ENCODE measurements at places on chromosomes 3 and 15.
A peak's percentile ranks its signal among the peaks of the same experiment; 100 is the strongest.

DNA sequence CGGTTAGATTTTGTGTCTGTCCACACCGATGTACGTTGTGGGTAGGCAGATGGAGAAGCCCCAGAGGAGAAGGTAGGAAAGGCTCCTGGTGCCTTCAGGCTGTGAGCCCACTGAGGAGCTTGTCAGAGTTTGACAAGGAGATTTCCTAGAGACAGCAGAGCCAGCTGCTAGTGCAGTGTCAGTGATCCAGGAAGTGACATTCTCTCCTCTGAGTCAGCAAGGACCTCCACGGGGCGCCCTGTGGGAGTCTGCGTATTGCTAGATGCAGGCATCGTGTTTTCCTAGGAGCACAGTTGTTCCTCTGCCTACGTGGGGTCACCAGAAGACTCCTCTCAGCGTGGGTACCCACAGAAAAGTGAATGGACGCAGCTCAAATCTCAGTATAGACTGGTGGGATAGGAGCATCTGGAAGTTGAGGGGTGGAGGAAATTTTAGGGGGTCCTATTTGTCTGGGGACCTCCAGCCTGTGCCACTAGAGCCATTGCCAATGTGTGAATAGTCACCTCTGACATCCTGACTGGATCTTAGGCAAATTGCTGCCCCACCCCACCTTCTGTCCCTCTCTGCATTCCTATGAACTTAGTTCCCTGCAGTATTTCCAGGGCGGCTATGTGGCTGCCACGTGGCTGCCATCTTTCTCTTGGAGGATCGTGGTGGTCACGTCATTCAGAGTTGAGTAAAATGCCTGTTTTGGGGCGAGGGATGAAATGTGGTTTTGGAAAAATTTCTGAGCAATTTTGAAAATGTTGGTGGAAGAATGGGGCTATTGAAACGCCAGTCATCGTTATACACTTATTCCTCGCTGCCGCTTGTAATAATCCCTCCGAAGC, 84.8 kb upstream of the KLHL25 start:
- DNase-seq = no peak

- no peak for DNase-seq
Observed at GRCh38 chr15:61731099-61731498, 329.1 kb downstream of the VPS13C start.

DNA sequence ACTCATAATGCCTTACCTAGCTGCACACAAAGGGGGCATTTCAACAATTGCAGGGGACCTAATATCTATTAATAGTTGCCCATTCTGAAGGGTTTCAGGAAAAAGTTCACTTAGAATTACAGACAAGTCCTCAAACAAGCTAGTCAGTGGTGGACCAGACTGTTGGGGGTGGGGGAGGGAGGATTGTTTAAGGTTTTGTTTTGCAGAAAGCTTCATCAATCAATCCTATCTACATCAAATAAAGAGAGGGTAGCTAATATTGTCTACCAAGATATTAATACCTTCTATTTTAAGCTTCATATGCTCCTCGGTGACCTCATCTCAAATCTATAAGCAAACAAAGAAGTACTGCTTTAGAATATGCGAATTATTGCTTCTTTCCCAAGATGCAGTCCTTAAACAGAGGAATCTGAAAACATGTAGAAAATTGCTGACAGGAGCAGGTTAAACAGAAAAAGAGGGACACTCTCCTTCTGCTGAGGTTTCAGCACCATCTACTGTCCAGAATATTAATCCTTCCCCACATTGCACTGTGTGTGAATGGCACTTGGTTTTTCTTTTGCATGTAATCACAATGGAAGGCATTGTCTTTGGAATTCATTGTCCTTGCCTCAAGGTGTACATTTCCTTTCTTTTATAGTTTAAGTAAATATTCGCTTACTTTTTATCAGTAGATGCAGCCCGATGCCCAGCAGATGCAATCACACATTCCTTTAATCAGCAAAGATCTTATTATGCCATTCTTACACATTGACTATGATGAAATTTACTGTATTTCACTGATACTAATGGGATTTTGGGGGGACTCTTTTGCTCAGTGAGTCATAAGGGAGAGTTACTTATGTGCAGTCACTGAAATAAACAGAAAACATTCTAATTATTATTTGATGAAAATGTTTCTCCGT, 94.7 kb downstream of the IL5RA start:
- DNase-seq = no peak

GRCh38 chr15:31345606-31346366, 19.2 kb downstream of the KLF13 start:
- peak; percentile 47 for DNase-seq

DNA sequence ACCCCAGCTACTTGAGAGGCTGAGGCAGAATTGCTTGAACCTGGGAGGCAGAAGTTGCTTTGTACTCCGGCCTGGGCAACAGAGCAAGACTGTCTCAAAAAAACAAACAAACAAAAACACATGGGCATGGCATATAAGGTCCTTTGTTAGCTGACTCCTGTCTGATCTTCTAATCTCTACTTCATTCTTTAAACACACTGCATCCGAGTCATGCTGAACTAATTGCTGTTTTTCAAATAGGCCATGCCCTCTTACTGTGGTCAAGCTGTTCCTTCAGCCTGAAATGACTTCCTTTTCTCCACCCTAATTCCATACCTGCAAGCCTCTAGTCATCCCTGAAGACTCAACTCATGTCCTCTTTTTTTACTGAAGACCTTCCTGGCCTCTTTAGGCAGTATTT, 22.3 kb upstream of the SLMAP start:
- no peak for DNase-seq

- no peak for DNase-seq
Observed at GRCh38 chr15:82051664-82052063, 5.8 kb upstream of the MEX3B start.

- DNase-seq = no peak
Observed at GRCh38 chr3:16430717-16431630, 82.5 kb downstream of the RFTN1 start.

DNA sequence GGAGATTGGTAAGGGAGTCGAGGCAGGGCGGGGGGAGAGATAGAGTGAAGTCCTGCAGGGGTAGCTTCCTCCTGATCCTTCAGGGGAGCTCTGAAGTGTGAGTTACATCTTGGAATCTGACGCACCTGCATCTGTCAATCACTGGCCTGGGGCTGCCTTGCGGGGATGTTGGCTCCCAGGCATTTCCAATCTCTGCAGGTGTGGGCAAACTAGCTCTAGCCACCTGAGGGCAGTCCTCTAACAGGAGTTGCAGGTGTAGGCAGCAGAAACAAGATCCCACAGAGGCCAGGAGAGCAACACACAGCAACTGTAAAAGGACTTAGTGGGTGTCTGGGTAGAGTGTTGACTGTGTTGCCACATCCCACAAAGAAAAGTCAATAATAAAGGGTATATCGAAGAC, 63.6 kb downstream of the ZNF621 start:
- DNase-seq = no peak

DNA sequence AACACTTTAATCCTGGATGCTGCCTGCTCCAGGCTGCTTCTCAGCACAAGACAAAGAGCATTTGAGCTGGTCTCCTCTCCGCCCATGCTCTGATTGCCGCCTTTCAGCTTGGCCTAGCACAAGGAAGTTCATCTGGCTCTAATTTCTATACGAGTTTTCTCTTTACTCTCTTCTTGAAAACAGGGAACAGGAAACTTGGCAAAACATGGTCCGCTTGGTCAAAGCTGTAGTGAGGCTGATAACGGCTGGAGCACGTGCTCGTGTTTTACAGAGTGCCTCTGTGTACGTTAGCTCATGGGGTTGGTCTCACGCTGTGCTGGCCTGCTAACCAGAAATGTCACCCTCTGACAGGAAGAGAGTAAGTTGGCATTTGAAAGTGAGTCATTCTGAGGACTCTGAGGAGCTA, 19.2 kb downstream of the RARRES1 start:
- no peak for DNase-seq

- DNase-seq = no peak
Observed at GRCh38 chr3:18670759-18671158, 245.6 kb upstream of the SATB1 start.

DNA sequence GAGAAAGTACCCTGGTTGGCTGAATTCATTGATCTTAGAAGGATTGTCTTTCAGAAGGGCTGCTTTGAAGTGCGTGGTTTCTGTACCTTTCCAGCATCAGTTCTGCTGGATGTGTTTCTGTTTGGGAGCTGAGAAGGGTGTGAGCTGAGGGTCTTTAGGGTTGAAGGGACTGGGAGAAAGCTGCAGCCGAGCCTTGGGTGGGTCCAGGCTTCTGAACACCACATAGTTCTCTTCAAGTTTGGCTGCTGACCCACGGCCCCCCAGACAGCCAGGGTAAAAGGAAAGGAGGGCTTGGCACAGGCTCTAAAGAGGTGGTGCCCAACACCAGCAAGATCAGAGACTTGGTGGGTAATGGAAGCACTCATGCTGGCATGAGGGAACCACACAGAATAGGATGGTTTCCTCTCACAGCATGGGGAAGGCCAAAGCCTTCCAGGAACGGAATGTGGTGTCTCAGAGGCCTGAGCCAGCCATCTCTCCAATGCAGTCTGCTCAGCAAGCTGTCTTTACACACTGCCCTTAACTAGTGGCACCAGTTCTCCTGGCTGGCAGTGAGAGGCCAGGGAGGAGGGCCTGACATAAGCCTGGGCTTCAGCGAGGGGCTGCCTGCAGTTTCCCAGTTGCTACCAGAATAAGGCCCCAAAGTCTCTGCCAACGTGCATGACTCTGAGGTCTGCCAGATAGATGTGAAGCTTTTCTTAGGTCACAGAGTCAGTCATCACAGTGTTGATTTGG, 239.0 kb upstream of the TRIM42 start:
- DNase-seq = no peak

GRCh38 chr3:28586325-28586724, 237.7 kb upstream of the AZI2 start:
- no peak for DNase-seq

- DNase-seq = no peak
Observed at GRCh38 chr3:150050510-150050909, 79.8 kb upstream of the PFN2 start.

- DNase-seq = no peak
Observed at GRCh38 chr15:81893182-81893835, 152.5 kb downstream of the MEX3B start.

DNA sequence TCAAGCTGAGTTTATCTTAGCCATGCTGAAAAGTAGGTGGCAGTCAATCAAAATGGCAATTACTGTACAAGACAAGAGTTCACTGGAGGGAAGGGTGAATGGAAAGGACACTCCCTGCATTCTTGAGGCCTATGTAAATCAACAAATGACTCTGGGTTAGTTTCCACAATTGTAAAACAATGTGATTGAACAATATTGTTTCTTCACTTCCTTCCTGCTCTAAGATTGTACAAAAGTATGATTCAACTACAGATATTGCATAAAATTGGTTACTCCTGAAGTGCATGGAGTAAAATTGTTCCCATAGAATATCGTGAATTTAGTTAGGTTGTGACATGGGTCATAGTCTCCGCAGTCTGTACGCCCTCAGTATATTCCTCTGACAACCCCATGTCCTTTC, 277.6 kb downstream of the LPP start:
- DNase-seq = no peak

DNA sequence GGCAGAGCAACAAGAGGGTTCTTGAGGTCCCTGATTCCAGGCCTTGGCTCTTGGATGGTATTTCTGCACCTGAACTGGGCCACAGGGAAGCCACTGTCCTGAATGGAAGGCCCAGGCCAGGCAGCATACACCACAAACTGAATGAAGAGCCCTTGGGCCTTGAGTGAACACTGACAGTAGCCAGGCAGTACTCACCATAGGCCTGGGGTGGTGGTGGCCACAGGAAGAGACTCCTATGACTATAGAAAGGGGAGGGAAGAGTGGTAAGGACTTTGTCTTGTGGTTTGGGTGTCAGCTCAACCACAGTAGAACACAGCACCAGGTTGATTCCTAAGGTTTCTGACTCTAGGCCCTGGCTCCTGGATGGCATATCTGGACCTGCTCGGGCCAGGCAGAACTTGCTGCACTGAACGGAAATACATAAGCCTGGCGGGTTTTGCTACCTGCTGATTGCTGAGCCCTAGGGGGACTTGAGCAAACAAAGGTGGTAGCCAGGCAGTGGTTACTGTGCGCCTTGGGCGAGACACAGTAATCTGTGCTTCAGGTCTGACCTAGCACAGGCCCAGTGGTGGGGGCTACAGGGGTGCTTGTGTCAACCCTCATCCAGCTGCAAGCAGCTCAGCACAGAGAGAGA, 241.4 kb downstream of the ISL2 start:
- no peak for DNase-seq

GRCh38 chr3:236881-237280, 40.3 kb downstream of the CHL1 start:
- no peak for DNase-seq

GRCh38 chr15:80414546-80415357, 10.6 kb downstream of the ARNT2 start:
- DNase-seq = no peak

DNA sequence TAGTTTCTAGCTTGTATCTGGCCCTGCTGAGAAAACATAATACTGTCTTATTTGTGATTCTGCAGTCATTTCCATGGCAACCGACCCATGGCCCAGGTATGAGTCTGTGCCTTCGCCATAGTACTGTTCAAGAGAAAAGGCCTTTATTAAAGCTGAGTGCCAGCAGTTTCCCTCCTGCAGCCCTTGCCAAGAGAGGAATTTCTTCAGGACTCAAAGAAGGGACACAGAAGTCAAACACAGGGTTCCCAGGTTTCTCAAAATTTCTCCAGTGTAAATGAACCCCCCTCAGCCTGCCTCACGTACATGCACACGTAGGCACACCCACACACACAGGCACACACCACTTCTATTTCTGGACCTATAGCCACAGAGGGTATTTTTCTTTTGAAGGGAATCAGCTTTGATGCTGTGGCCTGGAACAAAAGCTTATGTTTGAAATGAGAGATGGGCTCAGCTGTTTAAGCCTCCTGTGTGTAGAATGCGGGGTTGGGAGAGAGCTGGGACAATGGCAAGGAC, 269.2 kb downstream of the PDCD6IP start:
- DNase-seq = no peak

GRCh38 chr15:67101911-67102598, 36.7 kb downstream of the SMAD3 start:
- peak; percentile 74 for DNase-seq

GRCh38 chr15:63189941-63190768, 749 bp downstream of the RAB8B start:
- no peak for DNase-seq

- DNase-seq = no peak
Observed at GRCh38 chr3:187080799-187081450, 58.4 kb downstream of the RPL39L start.

GRCh38 chr15:95520922-95521321, 809.6 kb upstream of the NR2F2 start:
- no peak for DNase-seq

- DNase-seq = no peak
Observed at GRCh38 chr3:13849018-13849417, 30.9 kb downstream of the WNT7A start.

DNA sequence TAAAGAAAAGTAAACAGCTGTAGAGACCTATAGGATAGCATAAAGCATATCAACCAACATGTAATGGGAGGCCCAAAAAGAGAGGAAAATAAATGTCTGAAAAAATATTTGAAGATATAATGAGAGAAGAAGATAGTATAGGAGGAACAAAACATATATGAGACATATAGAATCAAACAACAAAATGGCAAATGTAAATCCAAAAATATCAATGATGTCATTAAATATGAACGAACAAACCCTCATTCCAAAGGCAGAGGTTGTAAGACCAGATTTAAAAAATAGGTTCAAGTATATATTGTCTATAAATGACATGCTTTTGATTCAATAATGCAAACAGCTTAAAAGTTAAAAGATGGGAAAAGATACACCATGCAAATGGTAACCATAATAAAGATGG, 470.4 kb downstream of the AGBL1 start:
- no peak for DNase-seq

- no peak for DNase-seq
Observed at GRCh38 chr3:73449774-73450173, 175.0 kb downstream of the PDZRN3 start.

GRCh38 chr3:46699676-46700523, 1.3 kb upstream of the TMIE start:
- no peak for DNase-seq

- DNase-seq = peak; percentile 75
Observed at GRCh38 chr3:13073326-13074005, at the start of gene IQSEC1. Gene IQSEC1, minus strand, starts transcription at chr3:13073429. Its CDS starts 415 bp downstream, at chr3:13073014.

All from activated CD4-positive, alpha-beta memory T cell treated with anti-CD3 and anti-CD28 coated beads, Interleukin-2, amount 10 ng/mL, durations not matched to agents 7 days and 5 days (primary cell).